Mammary epithelial cell (primary cell): ENCODE measurements at places on chromosomes 13 and 19.

GRCh38 chr13:36026531-36026930 lies 104.7 kb downstream of the DCLK1 start:
- DNase-seq: no peak

GRCh38 chr19:42683917-42684513 lies 56.3 kb downstream of the PSG3 start:
- DNase-seq: peak; percentile 11

DNA sequence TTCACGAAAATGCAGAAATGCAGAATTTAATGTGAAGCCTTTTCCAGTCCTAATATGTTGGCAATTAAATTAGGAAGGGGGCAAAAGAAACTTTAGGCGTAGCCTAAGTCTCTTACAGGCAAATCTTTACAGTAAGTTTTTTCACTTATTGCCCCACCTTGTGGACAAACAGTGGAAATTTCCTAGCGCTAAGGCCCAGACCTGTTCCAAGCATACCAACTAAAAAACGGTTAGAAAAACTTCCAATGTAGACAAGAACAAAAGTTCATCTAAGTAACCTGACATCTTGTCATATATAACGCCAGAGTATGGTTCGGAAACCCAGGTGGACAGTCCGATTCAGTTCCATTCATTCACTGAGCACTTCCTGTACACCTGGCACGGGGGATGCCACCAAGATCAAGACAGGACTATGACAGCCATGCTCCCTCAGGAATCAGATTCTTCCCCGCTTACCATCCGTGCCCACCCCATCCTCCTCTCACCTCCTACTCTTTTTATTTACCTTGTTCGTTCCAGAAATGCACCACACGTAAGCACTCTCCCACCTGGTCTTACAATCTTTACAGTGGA lies 4.9 kb downstream of the ZAR1L start:
- peak; percentile 37 for DNase-seq

DNA sequence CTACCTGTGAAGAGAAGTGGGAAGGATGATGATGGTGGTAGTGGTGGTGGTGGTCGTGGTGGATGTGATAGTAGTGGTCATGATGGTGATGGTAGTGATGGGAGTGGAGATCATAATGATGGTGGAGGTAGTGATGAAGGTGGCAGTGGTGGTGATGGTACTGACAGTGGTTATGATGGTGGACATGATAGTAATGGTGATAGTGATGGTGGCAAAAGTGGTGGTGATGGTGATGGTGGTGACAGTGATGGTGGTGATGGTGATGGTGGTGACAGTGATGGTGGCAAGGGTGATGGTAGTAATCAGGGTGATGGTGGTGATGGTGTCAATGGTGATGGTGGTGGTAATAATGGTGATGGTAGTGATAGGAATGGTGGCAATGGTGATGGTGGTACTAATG lies 26.2 kb downstream of the MBD3L2B start:
- no peak for DNase-seq

DNA sequence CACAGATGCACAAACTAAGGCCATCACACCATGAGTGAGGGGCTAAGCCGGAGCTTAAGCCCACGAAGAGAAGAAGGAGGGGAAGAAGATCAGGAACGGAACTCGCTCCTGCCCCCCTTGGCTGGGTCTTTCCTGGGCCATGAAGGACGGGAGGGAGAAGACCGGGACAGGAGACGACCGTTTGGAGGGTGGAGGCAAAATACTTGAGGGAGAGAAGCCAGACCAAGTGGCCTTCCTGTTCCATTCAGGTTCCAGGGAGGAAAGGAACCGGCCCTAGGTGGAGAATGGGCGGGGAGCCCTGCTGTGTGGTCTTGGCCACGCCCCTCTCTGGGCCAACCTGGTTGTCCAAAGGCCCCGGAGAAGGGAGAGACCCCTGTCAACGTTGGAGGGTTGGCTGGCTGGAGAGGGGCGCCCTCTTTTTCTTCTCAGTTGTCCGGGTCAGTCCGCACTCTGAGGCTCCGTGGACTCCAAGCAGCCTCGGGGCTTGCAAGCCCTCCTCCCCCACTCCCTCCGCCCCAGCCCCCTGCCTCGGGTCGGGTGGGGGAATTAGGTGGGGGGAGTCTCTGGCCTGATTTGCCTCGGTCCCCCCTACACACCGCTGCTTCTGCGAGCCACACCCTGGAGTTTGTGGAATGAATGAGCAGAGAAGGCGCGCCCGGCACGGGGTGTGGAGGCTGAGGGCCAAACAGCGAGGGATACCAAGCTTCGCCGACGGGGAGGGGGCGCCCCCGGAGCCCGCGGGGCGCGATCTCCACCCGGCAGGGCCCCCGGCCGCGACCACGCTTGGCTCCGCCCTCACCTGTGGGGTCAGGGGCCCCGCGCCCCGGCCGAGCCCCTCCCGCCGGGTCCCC lies 757 bp downstream of the FBN3 start:
- no peak for DNase-seq

GRCh38 chr19:27770095-27770494 lies 1442.9 kb downstream of the UQCRFS1 start:
- no peak for DNase-seq

DNA sequence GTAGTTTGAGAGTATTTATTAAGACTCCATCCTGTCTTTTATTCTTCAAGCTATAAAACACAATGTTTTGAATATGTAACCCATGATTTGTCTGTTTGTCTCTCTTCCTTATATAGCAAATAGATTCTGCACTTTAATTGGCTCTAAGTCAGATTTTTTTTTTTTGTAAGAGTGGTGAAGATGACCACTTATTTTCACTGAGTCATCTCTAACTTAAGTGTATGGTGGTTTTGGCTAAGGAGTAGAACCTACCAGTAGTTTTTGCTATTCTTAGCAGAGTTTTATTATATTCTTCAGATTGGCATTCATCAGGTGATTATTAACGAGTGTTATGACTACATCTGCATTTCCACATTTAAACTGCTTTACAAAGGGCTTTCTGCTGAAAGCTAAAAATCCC lies 194.7 kb downstream of the LMO7 start:
- DNase-seq: peak; percentile 41

DNA sequence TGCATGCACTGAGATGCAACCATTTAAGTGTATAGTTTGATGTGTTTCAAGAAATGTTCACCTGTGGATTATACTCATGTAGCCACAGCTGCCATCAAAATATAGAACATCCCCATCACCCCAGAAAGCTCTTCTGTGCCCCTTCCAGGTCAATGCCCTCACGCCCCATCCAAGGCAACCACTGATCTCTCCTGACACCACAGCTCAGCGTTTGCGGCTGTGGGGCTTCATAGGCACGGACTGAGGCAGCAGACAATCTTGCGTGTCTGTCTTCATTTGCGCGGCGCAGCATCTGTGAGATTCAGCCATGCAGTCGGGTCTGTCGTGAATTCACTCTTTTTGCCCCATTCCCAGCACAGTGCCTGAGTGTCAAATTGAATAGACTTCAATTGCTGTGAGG lies 153.8 kb upstream of the UQCRFS1 start:
- DNase-seq: no peak

DNA sequence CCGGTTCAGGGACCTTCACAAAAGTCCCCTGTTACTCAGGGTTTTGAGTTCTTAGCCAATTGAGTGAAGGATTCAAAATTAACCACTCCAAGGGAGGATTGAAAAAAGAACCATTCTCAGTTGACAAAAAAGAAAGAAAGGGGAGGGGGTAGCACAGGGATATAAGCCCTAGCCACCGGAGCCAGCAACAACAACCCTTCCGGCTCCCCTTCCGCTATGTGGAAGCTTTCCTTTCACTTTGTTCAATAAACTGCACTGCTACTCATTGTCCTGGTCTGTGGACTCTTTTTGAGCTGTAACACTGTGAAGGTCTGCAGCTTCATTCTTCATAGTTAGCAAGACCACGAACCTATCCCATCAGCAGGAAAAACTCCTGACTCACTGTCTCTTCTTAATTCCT lies 1488.1 kb upstream of the PRR20A start:
- DNase-seq: no peak

DNA sequence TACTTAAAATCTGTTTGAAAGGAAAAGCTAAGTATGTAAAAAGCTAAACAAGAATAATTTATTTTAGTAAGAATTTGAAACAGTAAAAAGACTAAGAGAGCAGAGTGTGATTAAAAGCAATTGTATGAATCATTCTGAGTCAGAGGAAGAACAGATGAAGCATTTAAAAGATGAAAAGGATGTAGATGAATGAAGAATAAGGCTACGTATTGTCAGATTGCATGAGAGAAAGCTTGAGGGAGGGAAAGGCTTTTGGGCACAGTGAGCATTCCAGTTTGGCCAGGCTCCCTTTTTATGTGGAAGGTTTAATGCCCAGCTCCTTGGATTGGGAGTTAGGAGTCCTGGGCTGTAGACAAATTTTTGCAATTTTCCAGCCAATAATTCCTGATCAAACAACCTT lies 117.7 kb downstream of the FREM2 start:
- DNase-seq: peak; percentile 82

- no peak for DNase-seq
Observed at GRCh38 chr19:28264556-28264955, 948.4 kb downstream of the UQCRFS1 start.

DNA sequence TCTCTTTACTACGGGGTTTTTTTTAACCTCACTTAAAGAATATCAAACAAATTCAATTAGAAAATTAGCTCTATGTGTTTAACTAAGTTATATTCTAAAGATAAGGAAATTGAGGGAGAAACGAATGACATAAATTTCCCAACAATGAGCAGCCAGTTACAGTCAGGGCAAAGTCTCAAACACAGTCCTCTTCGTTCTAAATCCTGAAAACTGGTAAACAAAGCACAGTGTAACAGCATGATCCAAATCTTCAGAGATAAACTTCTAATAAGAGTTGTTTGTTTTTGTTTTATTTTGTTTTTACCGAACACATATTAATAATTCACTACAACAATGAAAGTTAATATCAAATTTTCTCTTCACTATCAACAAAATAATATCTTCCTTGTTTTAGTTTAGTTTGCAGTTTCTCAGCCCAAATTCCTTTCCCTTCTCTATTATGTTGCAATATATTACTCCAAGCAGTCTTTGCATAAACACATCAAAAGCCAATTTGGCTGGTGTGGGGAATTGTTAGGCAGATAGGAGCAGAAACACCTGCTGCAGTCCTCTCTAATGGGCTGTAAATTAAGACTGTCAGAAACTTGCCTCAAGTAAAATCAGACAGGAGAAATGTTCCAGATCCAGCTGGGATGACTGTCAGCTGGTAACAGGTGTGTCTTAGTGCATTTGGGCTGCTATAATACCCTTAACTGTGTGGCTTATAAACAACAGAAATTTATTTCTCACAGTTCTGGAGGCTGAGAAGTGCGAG lies 106.5 kb upstream of the SGCG start:
- DNase-seq: no peak

DNA sequence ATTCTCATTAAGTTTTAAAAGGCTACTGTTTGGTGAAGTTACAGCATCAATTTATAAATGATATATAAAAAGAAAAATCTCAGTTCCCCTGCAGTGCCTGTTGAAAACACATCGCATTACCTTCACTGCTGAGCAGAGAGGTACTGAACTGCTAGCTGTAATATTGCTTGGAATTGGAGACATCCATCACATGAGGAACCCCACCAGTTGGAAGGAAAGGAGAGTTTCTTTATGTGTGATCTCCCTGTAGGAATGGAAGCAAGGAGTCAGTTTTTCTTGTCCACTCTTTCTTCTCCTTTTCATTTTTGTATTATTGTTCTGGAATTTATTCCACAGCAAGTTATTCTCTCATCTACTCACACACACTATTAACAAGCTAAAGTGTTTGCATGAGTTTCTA lies 1586.0 kb upstream of the PRR20A start:
- DNase-seq: no peak

- DNase-seq: peak; percentile 30
Observed at GRCh38 chr13:112781881-112782361, 92.1 kb downstream of the ATP11A start.

DNA sequence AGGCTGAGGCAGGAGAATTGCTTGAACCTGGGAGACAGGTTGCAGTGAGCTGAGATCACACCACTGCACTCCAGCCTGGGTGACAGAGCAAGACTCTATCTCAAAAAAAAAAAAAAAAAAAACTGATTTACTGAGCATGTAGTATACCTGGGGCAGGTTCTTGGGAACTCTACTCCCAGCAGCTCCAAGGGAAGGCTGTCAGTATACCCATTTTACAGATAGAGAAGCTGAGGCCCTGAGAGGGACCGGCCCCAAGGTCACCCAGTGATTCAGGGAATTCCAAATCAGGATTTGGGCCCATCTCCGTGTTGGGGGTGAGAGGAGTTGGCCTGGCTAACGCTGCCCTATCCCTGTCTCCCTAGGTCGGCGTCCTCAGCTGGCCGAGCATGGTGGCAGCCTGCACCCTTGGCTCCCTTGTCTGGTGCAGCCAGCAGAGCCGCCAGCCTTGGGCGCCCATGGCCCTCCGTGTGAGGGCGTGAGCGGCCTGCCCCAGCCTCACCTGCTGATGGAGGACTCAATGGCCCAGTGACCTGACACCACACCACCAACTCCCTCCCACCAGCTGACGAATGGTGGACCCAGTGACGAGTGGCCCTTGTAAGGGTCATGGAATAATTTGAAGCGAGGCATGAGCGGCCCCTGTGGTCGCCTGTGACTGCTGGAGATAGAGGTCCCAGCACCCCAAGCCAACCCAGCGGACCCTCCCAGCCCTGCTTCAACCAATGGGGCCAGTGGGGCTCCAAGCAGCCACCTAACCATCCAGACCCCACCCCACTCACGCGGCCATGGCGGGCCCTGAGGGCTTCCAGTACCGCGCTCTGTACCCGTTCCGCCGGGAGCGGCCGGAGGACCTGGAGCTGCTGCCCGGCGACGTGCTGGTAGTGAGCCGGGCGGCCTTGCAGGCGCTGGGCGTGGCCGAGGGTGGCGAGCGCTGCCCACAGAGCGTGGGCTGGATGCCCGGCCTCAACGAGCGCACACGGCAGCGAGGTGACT lies 2.4 kb downstream of the PIK3R2 start:
- no peak for DNase-seq

- DNase-seq: no peak
Observed at GRCh38 chr19:6402058-6402457, 9.1 kb upstream of the GTF2F1 start.

DNA sequence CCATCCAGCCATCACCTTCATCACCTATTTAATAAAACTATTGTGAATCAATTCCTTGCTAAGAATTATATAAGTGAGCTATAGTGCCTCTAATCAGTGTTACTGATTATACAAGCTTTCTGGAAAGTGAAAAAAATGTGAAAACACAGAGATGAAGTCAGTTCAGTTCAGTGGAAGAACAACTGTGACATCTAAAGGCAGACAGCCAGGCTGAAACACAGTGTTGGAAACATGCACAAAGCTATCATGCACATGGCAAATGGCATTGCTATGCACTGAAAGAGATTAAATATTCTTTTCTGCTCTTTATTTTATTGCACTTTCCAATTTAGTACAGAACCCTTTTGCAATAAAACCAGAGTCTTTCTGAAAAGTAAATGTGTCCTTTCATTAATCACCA lies 294.0 kb downstream of the RBM26 start:
- DNase-seq: no peak

DNA sequence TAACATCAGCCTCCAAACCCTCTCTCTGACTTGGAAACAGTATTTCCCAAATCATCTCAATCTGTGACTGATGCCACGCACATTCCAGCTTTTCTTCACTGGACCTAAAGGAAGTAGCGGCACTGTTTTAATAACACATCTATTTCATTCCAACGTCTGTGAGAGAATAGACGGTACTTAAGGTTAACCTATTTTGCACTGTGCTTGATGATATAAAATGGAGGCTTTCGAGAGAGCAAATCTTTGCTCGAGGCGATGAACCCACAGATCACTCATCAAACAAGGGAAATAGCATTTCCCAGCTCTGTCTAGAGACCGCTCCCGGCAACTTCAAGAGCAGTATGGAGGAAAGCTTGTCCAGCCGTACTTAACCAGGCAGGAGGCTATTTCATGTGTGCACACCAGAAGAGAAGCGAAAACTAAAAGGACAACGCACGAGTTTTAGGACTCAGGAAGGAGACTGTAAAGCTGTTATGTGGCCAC lies 2.9 kb downstream of the UBL3 start:
- peak; percentile 62 for DNase-seq

GRCh38 chr13:41428155-41428554 lies 29.2 kb upstream of the RGCC start:
- no peak for DNase-seq
